ENCODE measurements at places on chromosomes 3 and 15.

- no peak for DNase-seq
Observed at GRCh38 chr3:186381424-186382216, 19.6 kb upstream of the DGKG start.

DNA sequence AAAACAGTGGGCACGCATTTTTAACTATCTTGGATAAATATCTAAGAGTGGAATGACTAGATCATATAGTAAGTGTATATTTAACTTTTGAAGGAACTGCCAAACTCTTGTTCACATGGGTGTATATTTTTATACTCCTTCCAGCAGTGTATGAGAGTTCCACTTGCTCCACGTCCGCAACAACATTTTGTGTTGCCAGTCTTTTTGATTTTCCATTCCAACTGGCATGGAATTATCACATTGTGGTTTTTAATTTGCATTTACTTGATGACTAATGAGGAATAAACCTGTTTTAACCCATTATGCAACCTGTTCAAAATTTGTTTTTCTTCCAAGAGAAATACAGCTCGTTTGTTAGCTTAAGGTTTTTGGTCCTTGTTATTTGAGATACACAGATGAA is 51.6 kb downstream of the ZNF621 start:
- no peak for DNase-seq

DNA sequence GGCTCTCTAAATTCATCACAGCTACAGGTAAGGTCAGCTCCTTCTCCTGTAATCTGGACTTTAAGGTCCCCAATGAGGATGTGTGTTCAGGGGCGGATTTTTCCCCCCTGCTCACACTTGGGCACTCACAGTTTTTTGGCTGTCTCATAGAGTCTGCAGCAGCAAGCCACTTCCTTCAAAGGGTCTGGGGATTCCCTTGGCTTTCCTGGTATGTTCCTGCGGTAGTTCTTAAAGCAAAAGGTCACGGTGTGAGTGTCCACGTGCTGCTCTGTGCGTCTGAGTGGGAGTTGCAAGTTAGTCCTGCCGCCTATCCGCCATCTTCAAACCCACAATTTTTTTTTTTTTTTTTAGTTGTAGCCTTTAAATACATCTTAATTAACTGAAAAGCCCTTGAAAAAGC is 15.4 kb upstream of the CFAP20DC start:
- no peak for DNase-seq

- no peak for DNase-seq
Observed at GRCh38 chr3:162134571-162134970, 638.0 kb downstream of the OTOL1 start.

DNA sequence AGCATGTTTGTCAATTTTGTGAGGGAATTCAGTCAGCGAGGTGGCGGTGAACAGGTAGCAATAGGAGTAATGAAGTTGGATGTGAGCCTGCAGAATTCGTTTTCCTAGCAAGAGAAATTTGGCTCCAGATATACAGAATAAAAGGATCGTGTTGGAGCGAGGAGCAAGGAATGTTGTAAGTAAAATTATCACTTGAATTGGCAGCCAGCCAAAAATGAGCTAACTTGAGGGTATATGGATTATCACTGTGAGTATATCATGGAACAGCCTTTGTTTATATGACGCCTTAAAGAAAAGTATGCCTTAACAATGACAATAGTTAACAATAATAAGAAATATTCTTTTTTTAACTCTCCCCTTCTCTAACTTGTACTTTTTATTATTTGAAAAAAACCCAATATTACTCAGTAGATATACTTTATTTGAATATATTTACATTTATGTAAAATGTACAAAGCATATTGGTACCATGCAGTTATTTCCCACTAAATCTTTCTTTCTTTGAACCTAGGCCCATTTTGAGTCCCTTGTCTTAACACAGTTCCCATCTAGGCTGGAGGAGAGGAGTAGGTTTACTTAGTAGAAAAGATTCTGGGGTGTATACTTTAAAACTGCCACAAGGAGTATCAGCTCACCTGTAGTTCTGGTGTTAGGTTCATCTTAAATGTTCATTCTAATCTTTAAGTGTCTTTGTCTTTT is 29.3 kb downstream of the EPHA6 start:
- DNase-seq: no peak

- no peak for DNase-seq
Observed at GRCh38 chr15:49421991-49422390, 1.1 kb upstream of the FGF7 start.

DNA sequence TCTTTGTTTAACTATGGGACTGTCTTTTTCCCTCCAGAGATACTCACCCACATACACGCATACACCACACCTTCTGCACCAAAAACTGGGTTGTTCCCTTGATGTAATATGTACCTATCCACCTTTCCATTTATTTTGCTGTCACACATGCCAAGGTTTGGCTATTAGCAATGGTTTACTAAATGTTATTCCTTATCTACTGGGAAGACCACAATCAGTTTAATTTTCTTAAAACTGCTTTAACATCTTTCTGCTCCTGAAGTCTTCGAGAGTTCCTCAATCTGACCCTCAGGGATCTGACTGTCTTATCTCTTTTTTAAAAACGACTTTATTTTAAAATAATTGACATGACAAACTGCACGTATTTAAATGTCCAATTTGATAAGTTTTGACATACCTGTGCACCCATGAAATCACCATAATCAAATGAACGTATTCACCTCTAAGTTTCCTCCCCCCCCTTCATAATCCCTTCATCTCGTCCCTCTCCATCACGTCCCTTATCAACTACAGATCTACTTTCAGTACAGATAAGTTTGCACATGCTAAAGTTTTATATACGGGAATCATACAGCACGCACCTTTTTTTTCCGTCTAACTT is 805 bp upstream of the TRPM7 start:
- DNase-seq: no peak

GRCh38 chr3:73422571-73422970 is 202.2 kb downstream of the PDZRN3 start:
- DNase-seq: no peak

DNA sequence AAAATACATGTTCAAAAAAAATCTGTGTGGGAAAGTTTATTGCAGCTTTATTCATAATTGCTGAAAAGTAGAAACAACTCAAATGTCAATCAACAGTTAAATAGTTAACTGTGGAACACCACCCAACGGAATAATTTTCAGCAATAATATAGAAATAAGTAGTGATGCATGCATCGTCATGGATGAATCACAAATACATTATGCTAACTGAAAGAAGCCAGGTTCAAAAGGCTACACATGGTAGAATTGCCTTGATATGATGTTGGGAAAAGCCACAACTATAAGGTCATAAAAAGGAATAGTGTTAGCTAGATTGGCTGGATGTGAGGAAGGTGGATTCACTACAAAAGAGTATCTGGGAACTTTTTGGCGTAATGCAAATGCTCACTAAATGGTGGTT is 82.0 kb downstream of the GMNC start:
- DNase-seq: no peak

GRCh38 chr15:100891307-100892012 is 11.8 kb downstream of the ALDH1A3 start:
- DNase-seq: no peak

GRCh38 chr3:170096342-170096741 is 58.5 kb downstream of the GPR160 start:
- no peak for DNase-seq

- DNase-seq: no peak
Observed at GRCh38 chr3:113658107-113658506, 38.3 kb downstream of the USF3 start.

GRCh38 chr15:68275165-68275746 is 2.3 kb upstream of the FEM1B start:
- DNase-seq: no peak

- DNase-seq: no peak
Observed at GRCh38 chr3:25665315-25666280, 891 bp upstream of the TOP2B start.

GRCh38 chr15:32671339-32672325 is 30.1 kb downstream of the SCG5 start:
- DNase-seq: no peak

DNA sequence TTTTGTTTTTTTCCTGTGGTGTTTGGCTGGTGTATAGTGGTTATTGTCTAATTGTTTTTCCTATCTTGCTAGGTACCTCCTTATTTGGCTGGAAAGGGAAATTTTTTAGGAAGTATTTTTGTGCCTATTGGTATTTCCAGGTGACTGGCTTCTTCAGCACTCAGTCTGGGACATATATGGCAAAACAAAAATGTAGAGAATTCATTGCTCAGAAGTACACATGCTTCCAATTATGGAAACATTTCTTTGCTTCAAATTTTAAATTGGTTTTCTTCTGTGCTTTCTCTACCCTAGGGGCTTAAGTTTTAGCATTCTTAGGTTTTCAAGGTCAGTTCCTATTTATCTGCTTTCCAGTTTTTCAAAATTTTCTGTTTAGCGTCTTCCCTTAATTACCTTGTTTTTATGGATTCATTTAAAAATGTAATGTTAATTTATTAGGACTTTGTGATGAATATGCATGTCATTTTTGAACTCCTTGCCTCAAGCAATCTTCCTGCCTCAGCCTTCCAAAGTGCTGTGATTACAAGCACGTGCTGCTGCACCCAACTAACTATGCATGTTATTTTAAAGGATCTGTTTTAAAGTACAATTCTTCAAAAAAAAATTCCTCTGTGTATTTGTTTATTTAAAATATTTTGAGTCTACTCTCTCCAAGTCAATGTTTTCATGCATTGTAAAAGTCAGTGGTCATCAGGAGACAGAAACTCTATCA is 231.9 kb upstream of the DPPA4 start:
- DNase-seq: no peak

GRCh38 chr3:183218826-183219225 is 34.2 kb upstream of the B3GNT5 start:
- DNase-seq: no peak

GRCh38 chr3:116836286-116836685 is 126.7 kb downstream of the TUSC7 start:
- no peak for DNase-seq

DNA sequence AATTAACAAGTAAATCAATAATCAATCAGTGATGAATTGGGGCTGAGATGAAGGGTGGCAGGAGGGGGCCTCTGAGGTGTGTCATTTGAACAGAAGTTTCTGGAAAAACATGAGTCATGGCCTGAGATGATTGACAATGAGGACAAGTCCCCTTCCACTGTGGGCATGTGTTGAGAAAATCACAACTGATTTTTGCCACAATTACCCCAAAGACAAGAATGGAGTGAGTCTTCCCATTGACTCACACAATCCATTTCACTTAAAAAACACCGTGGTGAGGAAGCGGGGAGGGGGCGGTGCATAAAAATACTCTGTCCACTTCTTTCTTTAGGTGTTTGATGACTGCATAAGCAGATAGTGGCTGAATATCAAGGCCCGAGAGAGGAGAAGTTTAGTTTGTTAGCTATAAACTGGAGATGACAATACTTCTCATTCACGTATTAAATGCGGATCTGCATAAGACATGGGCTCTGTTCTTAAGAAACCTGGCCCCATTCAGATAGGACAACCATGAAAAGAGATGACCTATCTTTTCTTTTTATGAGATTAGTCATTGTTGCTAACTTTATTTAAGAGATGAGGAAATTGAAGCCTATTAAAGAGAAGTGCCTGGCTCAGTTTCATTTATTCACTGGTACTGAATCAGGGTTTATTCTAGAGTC is 34.7 kb downstream of the SHC4 start:
- no peak for DNase-seq

DNA sequence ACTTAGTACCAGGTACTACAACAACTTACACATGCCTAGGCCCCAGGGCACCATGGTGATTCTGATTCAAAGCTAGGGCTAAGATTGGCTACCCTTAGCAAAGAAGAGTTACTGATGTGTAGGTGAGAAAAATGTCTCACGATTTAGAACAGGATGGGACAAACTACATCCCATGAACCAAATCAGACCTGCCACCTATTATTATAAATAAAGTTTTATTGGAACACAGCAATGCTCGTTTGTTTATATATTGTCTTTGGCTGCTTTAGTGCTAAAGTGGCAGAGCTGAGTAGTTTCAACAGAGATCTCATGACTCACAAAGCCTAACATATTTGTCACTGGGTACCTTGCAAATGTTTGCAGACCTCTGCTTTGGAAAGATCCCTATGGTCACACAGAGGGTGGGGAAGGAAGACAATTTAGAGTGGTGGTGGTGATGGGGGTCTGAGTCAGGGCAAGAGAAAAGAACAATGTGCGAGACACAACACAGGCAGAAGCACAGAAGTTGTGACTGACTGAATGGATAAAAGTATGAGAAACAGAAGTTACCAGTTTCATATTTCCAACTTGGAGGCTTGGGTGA is 770.6 kb upstream of the CFAP20DC start:
- no peak for DNase-seq

- DNase-seq: no peak
Observed at GRCh38 chr3:109098079-109098644, 19.8 kb downstream of the MORC1 start.

GRCh38 chr3:100189444-100189964 is 71.3 kb upstream of the TBC1D23 start:
- no peak for DNase-seq

GRCh38 chr3:52982839-52983238 is 63.0 kb downstream of the SFMBT1 start:
- DNase-seq: no peak

DNA sequence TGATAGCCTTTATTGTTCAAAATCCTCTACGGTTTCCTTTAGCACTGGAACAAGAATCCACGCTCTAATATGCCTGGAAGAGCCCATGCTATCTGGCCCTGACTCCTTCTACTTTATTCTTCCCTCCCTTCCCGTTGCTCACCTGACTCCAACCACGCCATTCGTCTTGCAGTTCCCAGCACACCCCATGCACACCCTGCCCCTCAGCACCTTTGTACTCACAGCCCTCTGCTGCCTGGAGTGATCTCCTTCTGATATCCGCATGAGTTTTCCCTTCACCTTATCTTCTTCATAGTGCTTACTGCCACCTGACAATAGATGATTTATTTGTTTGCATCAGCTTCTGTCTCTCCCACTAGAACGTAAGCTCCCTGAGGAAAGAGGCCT is 16.6 kb upstream of the BCL2A1 start:
- DNase-seq: no peak

GRCh38 chr3:188083011-188083410 is 70.9 kb upstream of the LPP start:
- no peak for DNase-seq

GRCh38 chr15:42848846-42849245 is 71.7 kb downstream of the TTBK2 start:
- no peak for DNase-seq

GRCh38 chr15:74873756-74874424 is 725 bp upstream of the SCAMP2 start:
- DNase-seq: no peak

DNA sequence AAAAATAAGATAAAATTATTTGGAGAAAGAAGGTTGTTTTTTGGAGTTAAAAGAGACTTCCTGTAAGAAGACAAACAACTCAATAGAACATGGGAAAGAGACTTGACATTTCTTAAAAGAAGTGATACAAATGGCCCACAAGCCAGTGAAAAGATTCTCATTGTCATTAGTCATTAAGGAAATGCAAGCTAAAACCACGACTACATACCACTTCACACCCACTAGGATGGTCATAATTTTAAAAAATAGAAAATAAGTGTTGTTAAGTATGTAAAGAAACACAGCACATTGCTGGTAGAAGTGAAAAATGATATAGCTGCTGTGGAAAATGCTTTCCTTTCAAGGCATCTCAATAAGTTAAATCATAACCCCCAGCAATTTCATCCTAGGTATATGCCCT is 44.4 kb upstream of the GK5 start:
- no peak for DNase-seq

GRCh38 chr3:10764259-10765051 is 51.6 kb upstream of the SLC6A11 start:
- DNase-seq: no peak
